Erythroblast (primary cell): ENCODE measurements at places on chromosomes 1 and 21.

DNA sequence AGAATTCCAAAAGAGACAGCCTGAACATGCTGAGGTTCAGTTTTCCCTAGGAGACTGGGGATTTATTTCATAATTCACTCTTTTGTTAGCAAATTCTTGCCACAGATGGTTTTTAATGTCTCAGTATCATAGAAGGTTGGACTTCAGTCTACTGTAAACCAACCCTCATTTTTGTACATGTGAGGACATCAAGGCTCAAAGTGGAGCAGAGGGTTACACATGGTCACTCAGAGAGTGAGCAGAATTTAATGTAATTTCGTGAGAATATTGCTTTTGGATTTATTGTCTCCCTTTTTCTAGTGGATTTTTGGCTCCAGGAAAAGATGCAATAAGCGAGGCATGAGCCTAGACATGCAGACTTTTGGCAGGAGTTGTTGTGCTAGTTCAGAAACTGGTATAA, 210.8 kb upstream of the JUN start:
- DNase-seq, result no peak

DNA sequence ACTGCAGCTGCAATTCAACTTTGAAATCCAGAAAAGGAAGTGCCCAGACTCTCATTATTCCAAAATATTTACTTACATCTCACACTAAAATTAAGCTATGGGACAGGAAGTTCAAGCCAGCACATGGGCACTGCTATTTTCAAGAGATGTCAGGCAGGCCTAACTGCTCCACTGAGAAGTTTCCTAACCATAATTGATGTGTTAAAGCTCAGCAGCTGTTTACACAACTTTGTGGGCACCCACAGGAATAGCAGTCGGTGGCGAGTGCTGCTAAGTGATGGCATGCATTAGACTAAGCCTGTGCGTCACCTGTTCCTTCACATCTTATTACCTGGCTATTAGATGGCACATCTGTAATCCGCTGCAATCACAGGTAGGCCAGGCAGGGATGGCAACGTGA, 303.3 kb upstream of the DAB1 start:
- no peak for DNase-seq

- no peak for DNase-seq
Measured at GRCh38 chr1:151055581-151055980, 3.8 kb downstream of the CDC42SE1 start.

- no peak for DNase-seq
Measured at GRCh38 chr1:232891071-232891470, 59.3 kb upstream of the NTPCR start.

DNA sequence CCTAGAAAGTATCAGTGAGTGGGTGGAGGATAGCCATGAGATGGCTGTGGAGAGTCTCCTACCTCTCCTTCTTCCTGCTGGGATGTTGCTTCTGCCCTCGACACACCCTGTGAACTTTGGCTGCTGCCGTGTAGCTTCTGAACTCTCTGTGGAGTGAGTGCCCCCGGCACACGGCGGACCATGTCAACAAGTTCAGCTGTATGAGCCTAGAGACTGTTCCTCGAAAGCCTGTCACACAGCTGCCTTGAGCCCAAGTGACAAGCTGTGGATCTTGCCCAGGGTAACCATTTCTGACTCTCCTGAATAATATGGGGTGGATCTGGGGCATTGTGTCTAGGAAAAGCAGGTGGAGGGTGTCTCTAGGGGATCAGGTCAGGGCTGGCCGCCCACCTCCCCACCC, 143.2 kb downstream of the NOS1AP start:
- no peak for DNase-seq

DNA sequence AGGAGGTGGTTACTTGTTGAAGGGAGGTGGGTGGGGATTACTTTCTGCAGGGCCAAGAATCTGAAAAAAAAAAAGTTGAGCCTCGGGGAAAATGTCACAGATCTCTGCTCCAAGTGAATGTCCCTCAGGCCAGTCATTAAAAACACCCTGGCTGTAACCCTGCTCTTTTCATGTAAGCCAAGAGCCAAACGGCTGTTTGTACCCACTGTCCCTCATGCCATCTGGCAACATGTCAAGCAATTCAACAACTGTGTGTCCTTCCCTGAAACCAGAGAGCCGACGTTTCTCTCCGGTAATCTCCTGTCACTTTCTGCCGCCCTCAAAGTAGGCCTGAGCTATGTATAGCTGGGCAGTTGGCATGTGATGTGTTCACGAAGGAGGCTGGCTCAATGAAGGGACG, 14.7 kb downstream of the CASQ2 start:
- no peak for DNase-seq

DNA sequence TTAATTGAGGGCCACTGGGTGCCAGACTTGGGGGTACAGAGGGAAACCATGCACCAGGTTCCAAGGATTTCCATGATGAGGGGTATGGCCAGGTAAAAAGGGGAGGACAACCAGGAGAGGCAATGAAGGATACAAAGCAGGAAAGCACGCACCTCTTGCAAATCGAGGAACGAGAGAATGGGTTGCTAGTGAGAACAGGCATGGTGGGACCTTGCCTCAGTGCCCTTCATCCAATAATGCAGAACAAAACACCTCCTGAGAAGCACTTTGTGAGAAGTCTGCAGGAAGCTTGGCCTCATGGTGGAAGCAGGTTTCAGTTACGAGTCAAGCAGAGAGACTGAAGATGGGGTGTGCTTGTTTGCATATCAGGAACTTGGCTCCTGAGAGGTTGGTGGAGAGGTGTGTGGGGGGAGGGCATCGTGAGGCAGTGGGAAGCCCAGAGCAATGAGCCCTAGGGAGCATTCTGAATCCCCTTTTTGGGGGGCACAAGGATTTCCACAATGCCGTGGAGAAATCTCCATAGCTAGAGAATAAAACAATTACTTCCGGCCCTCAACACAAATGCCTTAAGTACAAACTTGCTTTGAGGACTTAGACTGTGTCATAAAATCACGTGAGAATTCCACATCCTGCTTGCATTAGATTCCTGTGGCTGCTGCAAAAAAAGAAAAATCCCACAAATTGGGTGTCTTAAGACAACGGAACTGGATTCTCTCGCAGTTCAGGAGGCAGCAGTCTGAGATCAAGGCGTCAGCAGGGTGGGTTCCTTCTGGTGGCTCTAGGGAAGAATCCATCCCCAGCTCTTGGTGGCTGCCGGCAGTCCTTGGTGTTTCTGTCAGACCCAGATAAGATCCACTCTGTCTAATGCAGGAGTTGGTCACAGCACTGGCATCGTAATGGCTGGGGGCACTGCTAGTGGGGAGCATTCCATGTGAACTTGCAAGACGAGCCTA, 54.9 kb upstream of the BACE2 start:
- peak; percentile 31 for DNase-seq

- DNase-seq, result peak; percentile 89
Measured at GRCh38 chr1:108561689-108562326, 1.9 kb downstream of the EEIG2 start.

- DNase-seq, result peak; percentile 51
Measured at GRCh38 chr1:185263292-185263691, 53.8 kb downstream of the IVNS1ABP start.

DNA sequence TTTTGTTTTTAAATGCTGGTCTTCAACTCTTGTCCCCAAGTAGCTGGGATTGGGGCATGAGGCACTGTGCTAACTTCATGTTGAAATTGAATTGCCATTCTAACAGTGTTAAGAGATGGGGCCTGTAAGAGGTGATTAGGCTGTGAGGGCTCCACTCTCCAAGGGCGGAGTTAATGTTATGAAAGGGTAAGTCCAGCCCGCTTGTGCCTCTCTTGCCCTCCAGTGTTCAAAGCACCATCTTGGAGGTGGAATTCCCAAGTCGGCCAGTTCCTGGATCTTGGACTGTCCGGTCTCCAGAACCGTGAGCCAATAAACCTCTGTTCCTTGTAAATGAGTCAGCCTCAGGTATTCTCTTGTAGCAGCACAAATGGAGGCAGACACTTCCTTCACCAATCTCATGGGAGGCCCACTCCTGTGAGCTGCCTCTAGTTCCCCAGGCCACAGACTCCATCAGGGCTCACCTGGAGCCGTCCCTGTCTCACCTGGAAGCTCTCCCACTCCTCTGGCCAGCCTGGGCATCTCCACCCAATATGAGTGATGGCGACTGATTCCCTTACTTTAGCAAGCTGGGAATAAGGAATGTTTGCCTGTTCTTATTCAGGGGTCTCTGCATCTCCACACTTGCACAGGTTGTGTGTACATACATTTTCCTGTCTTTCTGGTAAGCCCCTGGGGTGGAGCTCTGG, 15.5 kb downstream of the IBA57 start:
- no peak for DNase-seq
